ENCODE measurements at places on chromosomes 7 and 10.

DNA sequence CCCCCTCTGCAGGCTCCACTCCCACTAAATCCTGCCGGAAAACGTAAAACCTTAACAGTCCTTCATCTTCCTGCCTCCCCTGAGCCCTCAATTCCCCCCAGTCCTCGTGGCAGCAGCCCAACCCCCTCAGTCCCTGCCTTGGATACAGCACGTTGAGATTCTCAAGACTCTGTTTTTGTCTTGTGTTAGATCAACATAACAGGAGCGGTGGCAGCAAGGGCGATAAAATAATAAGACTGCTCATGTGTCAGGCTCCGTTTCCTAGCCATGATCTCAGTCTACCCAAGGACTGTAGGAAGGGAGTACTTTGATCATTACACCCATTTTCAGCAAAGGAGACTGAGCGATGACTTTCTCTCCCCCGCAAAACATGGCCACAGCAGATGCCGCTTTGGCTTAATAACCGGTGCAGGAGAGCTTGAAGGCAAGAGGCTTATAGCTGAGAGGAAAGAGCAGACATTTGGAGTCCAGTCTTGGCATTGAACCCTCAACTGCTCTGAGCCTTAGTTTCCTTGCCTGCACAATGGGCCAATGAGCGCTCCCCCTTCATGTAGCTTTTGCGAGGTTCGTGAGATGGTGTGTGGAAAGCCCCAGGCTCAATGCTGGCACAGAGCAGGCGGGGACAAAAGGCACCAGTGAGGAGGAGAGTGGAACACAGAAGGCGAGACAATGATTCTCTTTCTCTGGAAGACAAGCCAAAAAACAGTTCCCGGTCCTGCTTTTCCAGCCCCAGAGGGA lies 42.1 kb upstream of the PCBD1 start:
- no peak for DNase-seq

GRCh38 chr10:122311716-122312115 lies 40.6 kb downstream of the BTBD16 start:
- no peak for DNase-seq

DNA sequence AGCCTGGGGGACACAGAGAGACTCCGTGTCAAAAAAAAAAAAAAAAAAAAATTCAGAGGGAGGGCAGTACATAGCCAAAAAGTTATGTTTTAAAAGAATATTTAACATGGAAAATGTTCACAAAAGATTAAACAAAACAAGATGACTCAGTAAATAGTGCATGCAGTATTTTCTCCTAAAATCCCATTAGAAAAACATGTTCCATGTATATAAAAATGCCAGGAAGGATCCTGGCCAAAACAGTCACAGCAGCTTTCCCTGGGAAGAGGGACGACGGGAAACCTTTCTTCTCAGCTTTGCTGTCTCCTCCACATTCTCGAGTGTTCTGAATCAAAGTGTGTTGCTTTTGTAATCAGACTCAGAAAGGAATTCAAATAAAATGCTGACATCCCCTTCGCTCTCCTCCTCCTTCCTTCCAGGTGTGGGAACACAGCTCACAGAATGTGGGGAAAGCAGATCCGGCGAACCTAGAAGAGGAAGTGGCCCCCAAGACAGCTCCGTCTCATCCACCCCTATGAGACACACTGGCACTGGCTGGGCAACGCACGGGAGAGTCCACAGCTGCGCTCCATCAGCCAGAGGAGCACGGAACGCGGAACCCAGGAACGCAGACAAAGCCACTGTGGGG lies 139.4 kb downstream of the MAD1L1 start:
- DNase-seq, result no peak

DNA sequence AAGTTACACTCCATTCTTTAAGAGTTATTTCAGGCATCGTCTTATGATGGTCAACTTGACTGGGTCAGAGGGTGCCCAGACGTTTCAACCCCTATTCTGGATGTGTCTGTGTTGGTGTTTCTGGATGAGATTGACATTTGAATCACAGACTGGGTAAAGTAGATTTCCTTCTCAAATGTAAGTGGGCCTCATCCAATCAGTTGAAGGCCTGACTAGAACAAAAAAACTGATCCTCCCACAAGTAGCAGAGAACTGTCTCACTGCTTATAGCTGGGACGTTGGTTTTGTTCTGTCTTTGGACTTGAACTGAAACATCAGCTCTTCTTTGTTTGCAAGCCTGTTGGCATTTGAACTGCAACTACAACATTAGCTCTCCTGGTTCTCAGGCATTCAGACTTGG lies 76.3 kb upstream of the LYZL1 start:
- no peak for DNase-seq

DNA sequence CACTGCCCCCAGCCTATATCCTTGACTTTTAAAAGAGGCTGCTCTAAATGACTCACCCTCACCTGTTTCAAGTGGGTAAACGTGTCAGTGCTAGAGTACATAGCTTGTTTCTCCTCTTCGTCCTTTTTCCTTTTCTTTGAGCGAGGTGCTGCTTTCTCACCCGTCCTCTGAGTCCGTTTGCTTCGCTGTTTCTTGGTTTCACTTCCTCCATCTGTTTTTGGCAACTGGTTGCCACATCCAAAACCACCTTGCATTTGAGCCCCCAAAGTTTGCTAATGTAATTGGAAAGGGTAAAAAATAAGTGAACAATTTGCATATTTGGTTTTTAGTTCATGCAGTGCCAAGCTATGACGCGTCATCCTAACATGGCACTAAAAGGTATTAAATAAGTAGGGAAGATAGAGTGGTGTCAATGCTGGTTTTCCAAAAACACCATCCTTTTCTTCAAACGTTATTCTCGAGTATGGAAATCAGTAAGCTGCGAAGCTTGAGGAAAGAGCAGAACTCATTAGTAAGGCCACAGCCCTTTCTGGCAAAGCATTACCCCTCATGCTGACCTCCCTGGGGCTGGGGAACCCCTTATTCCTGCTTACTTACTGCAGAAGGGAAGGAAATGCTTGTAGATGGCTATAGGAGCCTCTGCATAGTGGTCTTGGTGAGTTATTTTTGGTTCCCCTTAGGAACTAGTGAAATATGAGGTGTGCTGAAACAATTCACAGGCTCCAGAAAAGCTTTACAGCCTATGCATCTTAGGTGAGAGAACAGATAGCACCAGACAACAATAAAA lies 133.5 kb downstream of the GALNT11 start:
- DNase-seq, result no peak

DNA sequence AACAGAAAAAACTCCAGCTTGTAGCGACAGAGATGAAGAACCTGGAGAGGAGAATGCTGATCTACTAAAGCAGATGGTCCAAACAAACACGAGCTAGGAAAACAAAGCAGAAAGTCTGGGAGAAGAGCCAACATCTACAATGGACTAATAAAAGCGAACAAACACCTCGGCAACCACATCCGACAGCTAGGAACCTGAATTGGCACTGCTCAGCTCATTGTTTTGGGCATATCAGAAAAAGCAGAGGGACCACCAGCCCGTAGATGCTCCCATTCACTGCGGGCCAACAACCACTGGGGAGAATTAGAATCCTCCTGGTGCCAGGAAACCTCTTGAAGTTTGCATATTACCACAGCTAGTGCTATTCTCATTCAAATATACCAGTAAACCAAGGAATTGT lies 204.7 kb downstream of the NXPH1 start:
- no peak for DNase-seq

- DNase-seq, result no peak
These were observed 241.8 kb downstream of the CREB5 start for GRCh38 chr7:28654110-28654509.

GRCh38 chr10:26859241-26860101 lies 1.3 kb downstream of the ABI1 start:
- DNase-seq, result no peak

GRCh38 chr10:73937333-73938043 lies 26.6 kb downstream of the PLAU start:
- DNase-seq, result no peak

DNA sequence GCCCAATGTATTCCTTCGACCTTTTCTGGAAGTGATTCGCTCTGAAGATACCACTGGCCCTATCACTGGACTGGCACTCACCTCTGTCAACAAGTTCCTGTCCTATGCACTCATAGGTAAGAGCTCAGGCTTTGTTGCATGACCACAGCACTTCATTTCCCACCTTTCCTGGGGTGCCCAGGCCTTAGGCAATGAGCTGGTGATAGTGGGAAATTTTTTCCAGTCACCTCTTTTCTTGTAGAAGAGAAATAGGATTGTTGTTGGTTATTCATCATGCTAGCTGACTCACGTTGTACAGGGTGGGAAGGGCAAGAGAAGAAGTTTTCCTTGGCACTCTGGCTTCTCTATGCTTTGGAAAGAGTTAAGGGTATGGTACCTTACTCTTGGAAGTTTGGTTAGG lies 51.4 kb upstream of the NFKB2 start:
- DNase-seq, result no peak

- no peak for DNase-seq
These were observed 396 bp upstream of the TAF5 start for GRCh38 chr10:103367379-103367781.

DNA sequence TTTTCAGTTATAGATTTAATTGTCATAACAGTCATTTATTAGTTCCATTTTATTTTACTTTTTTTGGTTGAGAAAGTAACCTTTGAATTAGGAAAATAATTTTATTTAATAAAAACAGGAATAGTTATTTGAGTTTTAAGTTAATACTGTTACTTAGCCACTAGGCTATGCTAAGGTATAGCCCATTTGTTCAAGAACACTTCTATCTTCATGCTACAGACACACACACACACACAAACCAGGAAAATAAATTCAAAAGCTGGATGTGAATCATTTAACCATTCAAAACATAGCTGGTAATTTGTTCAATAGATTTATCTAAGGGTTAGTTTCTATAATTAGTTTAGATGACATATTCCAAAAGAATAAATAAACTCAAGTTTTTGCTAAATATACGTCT lies 148.4 kb downstream of the RNF133 start:
- DNase-seq, result no peak

- no peak for DNase-seq
These were observed 10.6 kb downstream of the DNAJB6 start for GRCh38 chr7:157347217-157347904.

DNA sequence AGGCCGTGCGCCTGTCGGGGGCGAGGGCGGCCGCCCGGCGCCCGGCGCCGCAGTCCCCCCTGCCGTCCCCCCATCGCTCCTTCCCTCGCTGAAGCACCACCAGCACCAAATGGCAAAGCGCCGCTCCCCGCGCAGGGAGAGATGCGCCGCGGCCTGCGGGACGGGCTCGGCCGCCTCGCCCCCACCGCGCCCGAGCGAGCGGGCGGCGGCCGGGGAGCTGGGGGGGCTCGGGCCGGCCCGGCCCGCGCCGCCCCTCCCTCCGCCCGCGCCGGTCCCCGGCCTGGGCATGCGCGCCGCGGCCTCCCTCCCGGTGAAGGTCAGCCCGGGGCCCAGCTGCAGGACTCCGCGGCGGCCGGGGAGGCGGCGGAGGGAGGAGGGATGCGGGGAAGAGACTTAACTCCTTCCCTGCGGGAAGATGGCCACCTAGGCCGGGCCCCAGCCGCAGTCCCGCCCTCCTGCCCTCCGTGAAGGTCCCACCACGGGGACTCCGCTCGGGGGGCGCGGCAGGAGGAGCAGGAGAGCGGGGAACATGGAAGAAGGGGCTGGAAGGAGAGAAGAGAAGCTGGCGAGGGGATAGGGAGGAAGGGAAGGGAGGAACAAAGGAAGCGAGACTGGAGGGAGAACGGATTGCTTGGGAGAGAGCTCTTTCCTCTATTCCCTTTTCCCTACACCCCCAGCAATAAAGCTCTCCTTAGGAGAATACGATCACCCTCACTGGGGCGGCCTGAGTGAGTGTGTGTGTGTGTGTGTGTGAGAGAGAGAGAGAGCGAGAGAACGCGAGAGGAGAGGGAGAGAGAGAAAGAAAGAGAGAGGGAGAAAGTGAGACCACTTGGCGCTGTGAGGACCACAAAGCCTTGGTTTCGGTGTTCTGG lies 3.4 kb upstream of the SMARCD3 start:
- no peak for DNase-seq

GRCh38 chr10:30433306-30433729 lies 666 bp upstream of the MAP3K8 start:
- DNase-seq, result peak; percentile 20

- DNase-seq, result no peak
These were observed 1.1 kb downstream of the ARHGAP12 start for GRCh38 chr10:31927565-31927883.

DNA sequence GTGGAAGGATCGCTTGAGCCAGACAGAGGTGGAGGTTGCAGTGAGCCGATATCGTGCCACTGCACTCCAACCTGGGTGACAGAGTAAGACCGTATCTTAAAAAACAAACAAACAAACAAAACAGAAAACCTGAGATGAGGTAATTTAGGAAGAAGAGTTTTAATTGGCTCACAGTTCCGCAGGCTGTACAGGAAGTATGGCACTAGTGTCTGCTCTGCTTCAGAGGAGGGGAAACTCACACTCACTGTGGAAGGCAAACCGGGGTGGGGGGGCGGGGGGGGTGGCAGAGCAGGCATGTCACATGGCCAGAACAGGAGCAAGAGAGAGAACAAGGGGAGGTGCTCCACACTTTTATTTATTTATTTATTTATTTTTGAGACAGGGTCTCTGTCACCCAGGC lies 5.1 kb downstream of the UBE2D4 start:
- no peak for DNase-seq

DNA sequence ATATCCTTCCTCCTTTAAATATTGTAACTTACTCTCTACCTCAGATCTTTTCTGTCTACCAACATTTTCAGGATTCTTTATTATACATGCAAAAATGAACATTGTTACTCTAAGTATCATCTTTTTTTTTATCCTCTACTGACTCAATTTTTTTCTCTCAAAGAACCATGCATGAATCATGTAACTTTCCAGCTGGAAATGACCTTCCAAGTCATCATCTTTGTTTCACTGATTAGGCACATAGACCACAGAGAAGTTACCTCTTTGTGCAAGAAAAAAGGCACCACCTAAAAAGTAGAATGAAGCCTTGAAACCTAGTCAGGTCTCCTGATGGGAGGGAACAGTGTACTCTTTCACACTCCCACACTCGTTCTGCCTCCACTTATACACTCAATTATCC lies 234.9 kb downstream of the HGF start:
- DNase-seq, result no peak

GRCh38 chr7:99379043-99379577 lies 4.6 kb downstream of the ARPC1B start:
- no peak for DNase-seq

GRCh38 chr7:83695128-83695960 lies 46.4 kb upstream of the SEMA3E start:
- no peak for DNase-seq

- no peak for DNase-seq
These were observed 14.9 kb upstream of the MRPS24 start for GRCh38 chr7:43884209-43884608.

Measured in stimulated activated CD8-positive, alpha-beta memory T cell treated with anti-CD3 and anti-CD28 coated beads, Interleukin-15, amount 100 ng/mL, for 4 hours (primary cell).